ENCODE measurements at places on chromosomes 1 and 21.

DNA sequence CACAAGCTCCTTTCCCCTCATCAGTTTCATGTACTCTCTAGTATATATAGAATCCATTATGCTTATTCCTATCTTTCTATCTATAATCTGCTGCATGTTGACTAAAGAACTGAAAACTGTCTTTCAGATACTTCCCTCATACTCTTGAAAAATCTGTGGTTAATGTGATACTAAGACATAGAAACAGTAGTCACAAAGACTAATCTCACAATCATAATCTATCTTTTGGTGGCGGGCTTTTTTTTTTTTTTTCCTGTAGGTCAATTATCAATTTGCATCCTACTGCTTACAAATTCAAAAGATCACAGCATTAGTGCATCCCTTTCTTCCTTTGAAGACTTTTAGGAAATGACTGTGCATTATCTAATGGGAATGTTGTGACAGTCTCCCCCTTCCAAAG is 4.7 kb downstream of the UBR4 start:
- no peak for DNase-seq

- no peak for DNase-seq
These were observed 2.1 kb downstream of the MYOM3 start for GRCh38 chr1:24109686-24110475.

- no peak for DNase-seq
These were observed 206.9 kb upstream of the FGGY start for GRCh38 chr1:59089922-59090457.

GRCh38 chr1:54805466-54805865 is 4.3 kb upstream of the TTC22 start:
- no peak for DNase-seq

GRCh38 chr1:7921796-7922195 is 18.8 kb downstream of the TNFRSF9 start:
- no peak for DNase-seq

DNA sequence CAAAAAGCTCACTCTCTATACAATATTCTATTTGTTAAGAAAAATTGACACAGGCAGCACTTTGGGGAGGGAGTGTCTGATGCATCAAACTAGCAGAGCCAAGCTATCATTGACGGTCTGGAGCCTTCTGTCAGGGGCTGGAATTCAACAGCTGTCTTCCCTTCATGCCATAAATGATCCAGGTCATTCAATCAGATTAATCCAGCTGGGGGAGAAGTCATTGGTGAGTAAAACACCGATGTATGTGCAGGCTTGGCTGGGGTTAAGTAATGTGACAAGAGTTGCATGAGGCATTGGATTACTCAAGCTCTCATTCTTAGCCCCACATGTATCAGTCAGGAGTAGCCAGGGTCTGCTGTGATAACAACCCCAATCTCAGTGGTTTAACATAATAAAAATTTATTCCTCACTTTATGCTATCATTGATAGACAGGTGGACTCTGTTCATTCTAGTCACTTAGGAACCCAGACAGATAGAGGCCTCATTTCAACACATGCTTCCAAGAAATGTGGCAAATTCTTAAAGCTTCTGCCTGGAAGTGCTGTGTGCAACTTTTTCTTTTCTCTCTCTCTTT is 118.1 kb upstream of the GADD45A start:
- DNase-seq = no peak

DNA sequence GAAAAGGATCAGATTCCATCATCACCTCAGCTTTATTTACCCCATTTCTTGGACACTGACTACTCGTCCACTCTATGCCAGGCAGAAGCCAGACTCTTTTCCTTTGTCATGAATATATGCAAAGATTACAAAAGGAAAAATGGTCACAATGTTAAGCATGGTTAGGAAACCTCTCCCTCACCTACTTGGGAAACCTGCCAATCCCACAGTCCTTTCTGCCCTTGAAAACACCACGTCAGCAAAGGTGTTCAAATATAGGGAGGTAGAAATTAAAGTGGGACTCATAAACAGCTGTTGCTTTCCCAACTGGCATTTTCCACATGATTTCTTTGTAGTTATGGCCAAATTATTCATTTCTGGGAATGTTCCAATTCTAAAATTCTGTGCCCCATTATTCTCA is 16.2 kb upstream of the ATP13A2 start:
- DNase-seq = no peak

- no peak for DNase-seq
These were observed 27.8 kb upstream of the ZNF281 start for GRCh38 chr1:200437556-200438203.

DNA sequence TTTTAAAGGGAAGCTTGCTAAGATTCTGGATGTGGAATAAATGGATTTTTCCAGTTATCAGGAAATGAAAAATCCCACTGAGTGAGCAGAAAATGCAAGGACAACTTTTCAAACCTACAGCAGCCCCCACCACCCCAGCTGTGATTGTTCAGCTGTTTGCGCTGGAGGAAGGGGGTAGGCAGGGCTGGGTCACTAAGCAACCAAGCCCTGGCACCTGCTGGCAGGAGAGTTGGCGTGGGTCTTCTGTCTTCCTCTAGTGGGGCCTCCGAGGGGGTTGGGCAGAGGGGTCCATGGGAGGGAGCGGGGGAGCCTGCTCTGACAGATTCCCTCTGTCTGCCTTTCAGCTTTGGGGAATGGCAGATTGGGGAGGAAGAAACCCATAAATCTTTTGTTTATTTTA is 45.3 kb downstream of the EIF2D start:
- no peak for DNase-seq

GRCh38 chr1:235972311-235972689 is 92.6 kb downstream of the NID1 start:
- no peak for DNase-seq

GRCh38 chr1:31786366-31787060 is 22.4 kb upstream of the ADGRB2 start:
- no peak for DNase-seq

DNA sequence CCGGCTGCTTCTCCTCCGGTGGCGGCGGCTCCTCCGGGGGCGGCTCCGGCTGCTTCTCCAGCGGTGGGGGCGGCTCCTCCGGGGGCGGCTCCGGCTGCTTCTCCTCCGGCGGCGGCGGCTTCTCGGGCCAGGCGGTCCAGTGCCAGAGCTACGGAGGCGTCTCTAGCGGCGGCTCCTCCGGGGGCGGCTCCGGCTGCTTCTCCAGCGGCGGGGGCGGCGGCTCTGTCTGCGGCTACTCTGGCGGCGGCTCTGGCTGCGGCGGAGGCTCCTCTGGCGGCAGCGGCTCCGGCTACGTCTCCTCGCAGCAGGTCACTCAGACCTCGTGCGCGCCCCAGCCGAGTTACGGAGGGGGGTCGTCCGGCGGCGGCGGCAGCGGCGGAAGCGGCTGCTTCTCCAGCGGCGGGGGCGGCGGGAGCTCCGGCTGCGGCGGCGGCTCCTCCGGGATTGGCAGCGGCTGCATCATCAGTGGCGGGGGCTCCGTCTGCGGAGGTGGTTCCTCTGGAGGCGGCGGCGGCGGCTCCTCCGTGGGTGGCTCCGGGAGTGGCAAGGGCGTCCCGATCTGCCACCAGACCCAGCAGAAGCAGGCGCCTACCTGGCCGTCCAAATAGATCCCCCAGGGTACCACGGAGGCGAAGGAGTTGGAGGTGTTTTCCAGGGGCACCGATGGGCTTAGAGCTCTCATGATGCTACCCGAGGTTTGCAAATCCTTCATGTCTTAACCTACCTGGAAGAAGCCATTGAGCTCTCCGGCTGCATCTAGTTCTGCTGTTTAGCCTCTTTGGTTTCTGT is 2.0 kb downstream of the LORICRIN start:
- DNase-seq = no peak

GRCh38 chr21:34197561-34197960 is 124.2 kb downstream of the MRPS6 start:
- DNase-seq = no peak

DNA sequence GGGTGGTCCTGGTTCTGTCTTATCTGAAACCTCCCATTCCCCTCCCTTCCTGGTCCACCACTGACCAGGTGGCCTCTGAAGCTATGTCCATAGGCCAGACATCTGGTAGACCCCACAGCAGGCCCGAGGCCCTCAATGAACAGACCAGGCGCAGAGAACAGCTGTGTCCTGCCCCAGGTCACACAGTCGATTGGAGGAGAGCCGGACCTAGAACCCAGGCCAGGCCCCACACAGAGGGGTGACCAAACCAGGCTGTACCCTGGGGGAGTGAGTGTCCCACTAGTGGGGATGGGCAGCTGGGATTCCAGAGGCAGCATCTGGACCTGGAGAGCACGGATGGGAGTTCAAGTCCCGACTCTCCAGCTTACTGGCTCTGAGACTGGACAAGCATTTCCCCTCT is 29.2 kb downstream of the RNU1-1 start:
- DNase-seq = no peak

DNA sequence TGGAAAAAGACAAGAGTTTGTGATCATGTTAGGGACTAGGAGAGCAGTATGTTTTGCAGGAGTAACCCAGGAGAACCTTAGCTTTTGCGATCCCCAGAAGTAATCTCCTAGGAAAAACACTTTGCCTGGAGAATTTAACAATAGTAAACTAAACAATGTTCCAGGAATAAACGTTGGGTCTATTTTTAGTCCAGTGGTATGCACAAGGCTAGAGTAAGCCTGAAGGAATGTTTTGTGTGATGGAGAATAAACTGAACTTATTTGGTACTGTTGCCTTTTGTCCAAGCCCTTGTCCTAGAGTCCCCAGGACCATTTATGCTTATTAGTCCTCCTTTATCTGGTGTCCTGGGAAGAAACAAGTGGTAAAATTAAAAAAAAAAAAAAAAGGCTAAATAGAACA is 28.7 kb upstream of the RGS5 start:
- no peak for DNase-seq

- no peak for DNase-seq
These were observed 26.2 kb downstream of the ZMYND12 start for GRCh38 chr1:42429603-42430002.

DNA sequence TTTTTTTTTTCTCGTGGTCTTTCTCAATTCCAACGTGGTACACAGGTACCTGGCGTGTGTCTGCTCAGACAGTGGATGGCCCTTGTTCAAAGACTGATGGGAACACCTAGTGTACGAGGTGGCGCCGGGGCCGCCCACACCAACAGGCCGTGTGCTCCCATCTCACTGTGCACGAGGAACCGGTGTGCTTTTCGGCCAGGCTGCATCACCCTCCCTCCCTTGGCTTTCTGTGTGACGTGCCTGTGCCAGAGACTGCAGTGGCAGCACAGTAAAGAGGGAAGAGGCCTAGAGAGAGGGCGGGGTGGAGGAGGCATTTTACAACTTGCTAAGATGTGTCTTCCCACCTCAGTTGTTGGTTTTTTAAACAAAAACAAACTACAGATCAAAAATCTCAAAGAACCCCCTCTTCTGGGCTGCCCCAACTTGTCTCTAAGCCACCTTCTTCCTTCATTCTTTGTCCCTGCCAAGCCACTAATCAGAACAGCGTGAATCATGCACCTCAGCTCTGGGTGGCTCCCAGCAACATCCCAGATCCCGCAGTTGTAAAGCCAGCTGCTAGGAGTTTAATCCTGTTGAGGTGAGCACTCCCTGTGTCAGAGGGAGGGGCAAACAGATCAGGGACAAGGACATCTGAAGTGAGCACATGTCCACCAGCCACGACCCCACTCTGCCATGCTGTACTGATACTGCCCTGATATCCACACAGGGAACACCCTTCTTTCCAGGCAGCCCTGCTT is 20.7 kb downstream of the IRF2BP2 start:
- no peak for DNase-seq

DNA sequence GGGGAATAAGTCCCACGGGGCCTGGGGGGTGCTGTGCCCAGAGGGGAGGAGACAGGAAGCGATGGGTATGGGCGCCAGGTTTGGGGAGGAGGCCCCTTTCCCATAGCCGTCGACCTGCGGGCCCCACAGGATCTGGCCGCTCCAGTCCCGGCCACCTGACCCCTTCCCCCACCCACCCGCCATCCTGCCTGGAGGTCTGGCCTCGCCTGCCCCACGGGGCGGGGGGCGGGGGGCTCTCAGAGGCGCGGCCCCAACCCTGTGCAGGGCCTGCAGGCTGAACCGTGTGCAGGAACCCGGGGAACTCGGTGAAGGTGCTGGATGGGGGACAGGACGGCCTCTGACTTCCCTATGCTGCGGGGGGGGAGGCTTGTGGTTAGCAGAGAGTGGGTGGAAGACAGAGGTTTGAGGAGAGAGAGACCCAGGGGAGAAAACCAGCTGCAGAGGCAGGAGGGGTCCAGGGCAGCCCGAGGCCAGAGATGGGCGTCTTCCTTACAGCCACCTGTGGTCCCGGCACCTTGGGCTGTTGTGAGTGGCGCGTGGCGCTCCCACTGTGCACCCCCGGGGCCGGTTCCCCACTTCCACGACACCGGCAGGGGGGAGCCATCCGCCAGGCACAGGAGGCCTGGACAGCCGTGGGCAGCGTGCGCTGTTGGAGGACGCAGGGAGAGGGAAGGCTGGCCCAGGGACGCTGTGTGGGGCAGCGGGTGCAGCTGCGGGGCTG is 2.5 kb upstream of the TNFRSF18 start:
- DNase-seq = no peak

- DNase-seq = no peak
These were observed 90.5 kb downstream of the LIPI start for GRCh38 chr21:14120091-14120734.

- no peak for DNase-seq
These were observed 315.9 kb upstream of the GREM2 start for GRCh38 chr1:240927821-240928220.

- DNase-seq = no peak
These were observed 139.7 kb upstream of the BEND5 start for GRCh38 chr1:48916130-48917069.

DNA sequence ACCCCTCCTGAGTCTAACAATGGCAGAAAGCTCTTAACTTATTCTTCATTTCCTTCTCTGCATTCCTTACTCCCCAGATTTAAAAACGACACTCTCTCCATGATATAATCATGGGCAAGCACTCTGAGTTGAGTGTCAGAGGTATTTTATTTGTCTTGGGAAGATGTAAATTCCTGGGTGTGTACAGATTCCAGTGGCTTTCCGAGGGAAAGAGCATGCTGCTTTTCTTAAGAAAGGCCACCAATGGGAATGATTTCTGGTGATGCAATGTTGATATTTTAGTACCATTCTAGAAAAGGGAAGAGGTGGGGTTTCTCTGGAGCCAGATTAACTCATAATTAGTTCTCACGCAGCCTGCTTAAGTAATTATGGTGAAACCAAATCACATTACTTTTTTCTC is 47.8 kb upstream of the BTG3 start:
- no peak for DNase-seq

GRCh38 chr21:38492007-38492406 is 6.3 kb downstream of the ERG start:
- no peak for DNase-seq

- DNase-seq = no peak
These were observed 17.2 kb upstream of the SYT14 start for GRCh38 chr1:209920844-209921243.

GRCh38 chr1:202452508-202452907 is 104.0 kb downstream of the PPP1R12B start:
- no peak for DNase-seq

DNA sequence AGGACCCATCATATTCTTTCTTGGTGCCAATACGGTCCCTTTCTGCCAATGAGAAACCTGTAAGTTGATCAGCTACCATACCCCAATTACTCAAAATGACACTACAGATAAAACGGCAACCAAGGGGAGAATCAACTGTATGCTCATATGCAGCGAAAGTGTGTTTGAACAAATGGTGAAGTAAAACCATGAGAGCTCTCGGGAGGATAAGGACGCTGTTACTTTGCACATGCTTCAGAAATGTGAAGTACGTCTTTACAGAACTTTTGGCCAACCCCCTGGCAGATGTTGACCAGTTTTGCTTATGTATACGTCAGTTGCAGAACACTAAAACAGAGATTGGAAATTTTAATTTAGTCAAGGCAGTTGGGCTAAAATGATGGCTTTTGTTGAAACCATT is 79.6 kb downstream of the PROX1 start:
- DNase-seq = no peak

- DNase-seq = no peak
These were observed 158.3 kb downstream of the SDCCAG8 start for GRCh38 chr1:243414152-243414494.
